Fibroblast of villous mesenchyme (primary cell): ENCODE measurements at places on chromosomes 4 and X. TPM values are rescaled to one million over a fixed set of nuclear protein-coding genes. Genes with fewer than 3 reads are reported as not detected.

Gene MAGEA1
- not detected in 2 replicates for total RNA-seq

Gene CFAP99
- total RNA-seq = not detected in 2 replicates

Gene FUNDC2
- total RNA-seq = 27.7 and 31.5 TPM in 2 replicates

DNA sequence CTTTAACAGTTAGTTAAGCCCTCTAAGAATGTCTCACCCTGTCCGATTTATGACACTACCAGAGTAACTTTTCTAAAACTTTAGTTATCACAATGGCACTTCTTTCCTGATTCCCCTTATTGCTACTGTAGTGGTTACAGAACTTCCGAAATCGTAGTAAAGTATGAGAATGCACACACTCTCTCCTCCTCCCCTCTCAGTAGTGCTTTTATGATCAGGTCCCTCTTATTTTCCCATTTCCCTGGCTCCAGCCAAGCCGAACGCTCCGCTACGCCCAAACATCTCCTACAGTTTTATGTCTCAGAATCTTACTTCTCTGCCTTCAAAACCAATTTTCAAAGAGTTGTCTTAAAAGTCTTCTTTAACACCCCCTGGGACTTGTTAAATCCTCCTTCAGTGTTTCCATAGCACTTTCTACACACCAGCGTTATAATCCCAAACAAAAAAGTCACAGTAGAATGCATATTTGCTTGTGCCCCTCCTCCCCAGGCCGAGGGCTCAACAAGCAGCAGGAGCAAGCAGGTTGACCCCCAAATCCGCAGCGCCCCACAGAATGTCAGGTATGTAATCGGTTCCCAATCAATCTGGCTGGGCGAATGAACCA is 671 bp downstream of the HPF1 start:
- DNase-seq = no peak

- DNase-seq = no peak
Observed at GRCh38 chr4:148565801-148566200, 123.6 kb upstream of the NR3C2 start.

GRCh38 chr4:67101612-67102011 is 443.7 kb downstream of the CENPC start:
- DNase-seq = no peak

GRCh38 chrX:119009071-119009470 is 34.7 kb downstream of the LONRF3 start:
- DNase-seq = no peak

DNA sequence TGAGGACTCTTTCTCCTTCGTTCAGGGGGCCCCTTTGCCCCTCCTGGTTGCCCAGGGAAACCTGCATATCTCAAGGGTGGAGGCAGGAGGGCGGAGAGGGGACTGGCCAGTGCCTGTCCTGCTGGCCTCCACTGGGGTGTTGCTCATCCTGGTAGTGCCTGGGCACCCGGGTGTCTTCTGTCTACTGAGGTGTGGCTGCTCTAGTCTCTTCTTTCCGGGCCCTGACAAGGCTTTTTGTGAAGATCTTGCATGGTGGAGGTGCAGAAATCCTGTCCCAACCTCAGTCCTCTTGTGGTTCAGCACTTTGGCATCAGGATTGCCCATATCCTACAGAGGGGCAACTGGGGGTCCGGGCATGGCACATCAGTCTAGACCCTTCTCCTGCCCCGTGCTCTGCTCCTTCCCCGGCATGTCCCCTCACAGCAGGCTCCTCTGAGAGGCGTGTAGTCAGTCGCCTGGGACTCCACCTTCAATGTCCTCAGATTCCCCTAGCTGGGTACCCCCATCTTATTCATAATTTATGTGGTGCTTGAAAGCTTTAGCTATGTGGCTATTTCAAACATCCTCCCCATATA is 1.9 kb downstream of the CCDC110 start:
- DNase-seq = no peak
